Kidney epithelial cell (primary cell): ENCODE measurements at places on chromosomes 11 and 22.
A peak's percentile ranks its signal among the peaks of the same experiment; 100 is the strongest.

DNA sequence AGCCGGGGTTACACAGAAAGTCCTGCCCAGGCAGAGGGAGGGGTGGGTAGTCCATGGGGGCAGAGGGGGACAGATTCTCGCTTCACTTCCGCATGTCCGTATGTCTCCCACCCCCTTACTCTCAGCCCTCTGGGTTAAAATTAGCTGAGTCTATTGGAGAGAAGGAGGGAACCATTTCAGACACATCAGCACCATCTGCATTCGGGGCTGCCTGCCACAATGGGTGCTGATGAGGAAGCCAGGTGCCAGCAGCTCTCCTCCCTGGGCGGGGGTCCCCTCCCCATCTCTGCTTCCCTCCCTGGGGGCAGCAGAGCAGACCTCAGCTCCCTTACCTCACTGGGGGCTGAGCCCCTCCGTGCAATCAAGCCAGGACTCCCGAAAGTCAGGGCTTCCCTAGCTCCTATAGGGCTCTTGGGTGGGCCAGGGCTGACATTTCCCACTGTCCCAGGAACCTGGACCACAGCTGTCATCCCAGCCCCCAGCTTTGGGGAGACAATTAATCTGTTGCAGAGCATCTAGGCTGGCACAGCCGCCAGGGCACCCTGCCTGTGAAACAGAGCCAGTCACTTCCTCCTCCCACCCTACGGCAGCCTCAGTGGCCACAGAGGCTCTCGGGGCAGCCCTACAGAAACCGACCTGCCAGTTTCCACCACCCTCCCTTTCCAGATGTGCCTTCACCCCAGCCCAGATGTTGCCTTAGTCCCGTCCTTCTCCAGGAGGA lies 67.3 kb downstream of the PDE2A start:
- DNase-seq, result no peak

GRCh38 chr11:65891219-65892136 lies 1.0 kb downstream of the CCDC85B start:
- no peak for DNase-seq

- DNase-seq, result no peak
Observed at GRCh38 chr11:68959465-68960293, 21.1 kb downstream of the MRGPRD start.

DNA sequence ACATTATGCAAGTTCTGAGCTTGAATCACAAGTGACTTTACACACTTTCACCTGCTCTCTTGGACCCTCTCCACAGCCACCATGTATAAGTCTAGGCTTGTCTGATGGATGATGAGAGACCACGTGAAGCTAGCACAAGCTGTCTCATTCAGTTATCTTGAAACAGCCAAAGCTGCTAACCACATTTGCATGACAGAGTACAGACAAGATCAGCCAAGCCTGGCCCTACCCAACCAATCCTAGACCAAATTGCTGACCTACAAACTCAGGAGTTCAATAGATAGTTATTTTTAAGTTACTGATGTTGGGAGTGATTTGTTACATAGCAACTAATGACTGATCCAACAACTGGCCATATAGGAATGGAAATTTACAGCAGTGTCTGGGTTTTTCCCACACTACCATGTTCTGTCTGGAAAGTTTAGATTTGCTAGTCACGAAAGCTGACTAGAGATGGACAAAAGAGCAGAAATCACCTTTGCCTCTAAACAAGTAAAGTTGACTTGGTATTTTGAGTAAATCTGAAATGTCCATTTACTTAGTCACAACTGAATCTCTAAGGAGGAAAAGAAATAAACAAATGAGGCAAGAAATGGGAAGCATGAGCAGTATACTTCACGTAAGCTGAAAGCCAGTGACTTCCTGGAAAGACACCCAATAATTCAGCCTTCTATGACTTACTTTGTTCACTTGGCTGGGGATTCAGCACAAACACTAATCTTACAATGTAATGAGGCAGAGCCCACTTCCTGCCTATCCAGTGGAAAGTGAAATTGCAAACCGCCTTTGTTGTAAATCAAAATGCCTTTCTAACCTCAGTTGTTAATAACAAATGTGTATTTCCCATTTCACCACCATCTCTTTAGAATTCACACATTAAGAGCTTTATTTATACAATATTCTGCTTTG lies 101.7 kb downstream of the FAM181B start:
- peak; percentile 19 for DNase-seq

DNA sequence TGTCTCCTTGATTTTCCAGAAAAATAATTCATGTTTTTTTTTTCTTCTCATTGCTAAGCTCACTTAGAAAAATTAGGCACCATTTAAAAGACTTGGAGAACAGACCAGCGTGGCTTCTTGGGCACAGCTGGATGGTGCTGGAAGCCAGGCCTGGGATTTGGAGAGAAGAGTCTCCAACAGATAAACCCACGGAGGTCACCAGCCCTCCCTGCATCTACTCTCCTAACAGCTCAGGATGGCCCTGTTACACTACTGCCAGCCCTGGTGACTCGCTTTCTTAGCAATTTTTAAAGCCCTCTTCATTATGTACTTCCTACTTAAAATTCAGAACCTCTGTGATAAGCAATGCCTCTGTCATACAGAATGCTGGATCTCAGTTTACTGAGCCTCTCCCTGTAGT lies 1.7 kb downstream of the PTH start:
- DNase-seq, result no peak

DNA sequence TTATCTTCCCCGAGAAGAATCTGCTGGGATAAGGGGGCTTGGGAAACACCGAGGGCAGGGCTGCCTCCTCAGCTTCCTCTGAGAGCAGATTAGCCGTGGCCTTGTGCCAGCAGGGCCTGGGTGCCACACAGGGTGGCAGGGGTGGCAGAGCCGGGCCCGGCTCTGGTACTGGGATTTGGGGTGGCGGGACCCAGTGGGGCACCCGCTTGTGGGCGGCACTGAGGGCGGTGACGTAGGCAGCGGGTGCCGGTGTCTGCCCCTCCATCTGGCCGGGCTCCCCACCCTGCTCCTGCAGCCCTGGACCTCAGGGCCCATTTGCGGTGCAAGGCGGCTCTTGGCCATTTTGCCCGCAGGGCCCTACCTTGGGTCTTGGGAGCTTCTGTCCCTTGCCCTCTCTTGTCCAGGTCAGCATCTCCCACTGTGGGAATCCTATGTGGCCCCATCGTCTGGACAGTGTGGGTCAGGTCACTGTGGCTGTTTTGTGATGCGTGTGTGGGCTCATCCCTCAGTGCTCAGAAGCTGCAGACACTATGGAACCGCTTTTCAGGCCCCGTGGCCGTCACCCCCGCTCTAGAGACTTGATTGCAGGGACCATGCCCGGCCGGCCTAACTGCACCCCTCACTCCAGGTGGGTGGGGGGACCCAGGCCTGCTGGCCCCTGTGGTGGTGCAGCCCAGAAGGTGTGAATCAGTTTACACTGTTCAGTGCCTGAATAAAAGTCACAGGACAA lies 29.7 kb upstream of the KRTAP5-6 start:
- no peak for DNase-seq

- DNase-seq, result no peak
Observed at GRCh38 chr11:58980159-58980843, 41.0 kb downstream of the GLYATL1 start.

GRCh38 chr11:94507485-94507884 lies 4.8 kb upstream of the C11orf97 start:
- no peak for DNase-seq

DNA sequence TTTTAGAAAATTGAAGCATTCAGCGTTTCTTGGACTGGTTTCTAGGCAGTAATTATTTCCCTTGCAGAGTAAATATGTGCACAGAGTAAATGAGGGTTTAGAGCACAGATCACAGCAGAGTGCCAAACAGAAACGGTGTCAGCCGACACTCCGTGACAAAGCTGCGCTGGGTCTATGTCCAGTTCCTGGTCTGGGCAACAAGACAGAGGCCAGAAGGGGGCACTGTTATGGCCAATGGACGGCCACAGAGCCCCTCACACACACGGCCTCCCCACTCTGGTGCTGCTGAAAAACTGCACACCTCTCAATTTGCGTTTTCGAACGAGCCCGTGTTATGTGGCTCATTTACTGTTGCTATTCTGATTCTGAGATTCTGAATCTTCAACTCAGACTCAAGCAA lies 180.7 kb downstream of the MPPED1 start:
- DNase-seq, result no peak

GRCh38 chr11:77287136-77287535 lies 14.3 kb downstream of the GDPD4 start:
- no peak for DNase-seq

- no peak for DNase-seq
Observed at GRCh38 chr22:20196094-20196842, 45.4 kb upstream of the CCDC188 start.

DNA sequence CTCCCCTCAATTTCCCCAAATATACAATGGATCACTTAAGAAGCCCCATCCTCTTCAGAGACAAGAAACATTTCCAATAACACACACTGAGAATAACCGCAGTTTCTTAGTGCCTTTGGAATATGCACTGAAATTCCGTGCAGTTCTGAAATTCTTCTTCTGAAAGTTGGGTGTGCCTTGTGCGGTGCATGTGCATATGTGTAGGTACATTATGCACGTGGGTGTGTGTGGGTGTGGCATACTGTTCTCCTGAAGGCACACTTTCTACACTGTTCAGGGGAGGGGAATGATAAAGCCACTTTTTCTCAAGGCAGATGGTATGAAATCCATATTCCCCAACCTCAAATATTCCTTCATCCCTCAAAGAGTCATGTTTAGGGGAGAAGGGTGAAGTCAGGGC lies 1.7 kb downstream of the EXPH5 start:
- DNase-seq, result no peak

DNA sequence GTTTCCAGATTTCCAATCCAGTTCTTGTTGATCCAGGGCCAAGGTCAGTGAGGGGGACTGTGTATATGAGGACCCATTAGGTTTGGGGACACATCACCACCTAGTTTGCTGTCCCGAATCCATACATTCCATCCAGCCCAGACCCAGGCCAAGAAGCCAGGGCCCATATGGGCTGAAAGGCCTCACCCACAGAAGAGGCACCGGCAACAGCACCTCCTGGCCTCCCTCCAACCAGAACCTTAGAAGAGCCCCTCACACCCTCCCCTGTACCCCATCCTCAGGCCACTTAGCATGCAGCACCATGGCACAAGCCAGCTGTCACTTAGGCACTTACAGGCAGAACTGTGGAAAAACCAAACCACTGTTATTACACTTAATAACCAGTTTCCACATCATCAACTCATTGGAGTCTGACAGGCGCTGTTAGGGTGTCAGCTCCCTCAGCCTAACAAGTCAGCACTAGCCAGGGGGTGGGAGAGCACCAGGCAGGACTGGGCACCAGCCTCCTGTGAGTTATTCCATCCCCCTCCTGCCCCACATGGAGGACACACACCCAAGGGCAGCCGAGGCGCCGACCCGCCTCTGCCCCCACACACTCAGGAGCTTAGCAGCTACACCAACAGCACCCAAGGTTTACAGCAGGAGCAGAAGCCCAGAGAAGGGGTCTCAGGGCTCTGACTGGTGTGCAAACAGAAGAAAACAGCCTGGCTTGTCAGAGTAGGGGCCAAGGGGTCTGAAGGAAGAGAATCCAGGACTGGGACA lies 132.0 kb downstream of the BUD13 start:
- no peak for DNase-seq

DNA sequence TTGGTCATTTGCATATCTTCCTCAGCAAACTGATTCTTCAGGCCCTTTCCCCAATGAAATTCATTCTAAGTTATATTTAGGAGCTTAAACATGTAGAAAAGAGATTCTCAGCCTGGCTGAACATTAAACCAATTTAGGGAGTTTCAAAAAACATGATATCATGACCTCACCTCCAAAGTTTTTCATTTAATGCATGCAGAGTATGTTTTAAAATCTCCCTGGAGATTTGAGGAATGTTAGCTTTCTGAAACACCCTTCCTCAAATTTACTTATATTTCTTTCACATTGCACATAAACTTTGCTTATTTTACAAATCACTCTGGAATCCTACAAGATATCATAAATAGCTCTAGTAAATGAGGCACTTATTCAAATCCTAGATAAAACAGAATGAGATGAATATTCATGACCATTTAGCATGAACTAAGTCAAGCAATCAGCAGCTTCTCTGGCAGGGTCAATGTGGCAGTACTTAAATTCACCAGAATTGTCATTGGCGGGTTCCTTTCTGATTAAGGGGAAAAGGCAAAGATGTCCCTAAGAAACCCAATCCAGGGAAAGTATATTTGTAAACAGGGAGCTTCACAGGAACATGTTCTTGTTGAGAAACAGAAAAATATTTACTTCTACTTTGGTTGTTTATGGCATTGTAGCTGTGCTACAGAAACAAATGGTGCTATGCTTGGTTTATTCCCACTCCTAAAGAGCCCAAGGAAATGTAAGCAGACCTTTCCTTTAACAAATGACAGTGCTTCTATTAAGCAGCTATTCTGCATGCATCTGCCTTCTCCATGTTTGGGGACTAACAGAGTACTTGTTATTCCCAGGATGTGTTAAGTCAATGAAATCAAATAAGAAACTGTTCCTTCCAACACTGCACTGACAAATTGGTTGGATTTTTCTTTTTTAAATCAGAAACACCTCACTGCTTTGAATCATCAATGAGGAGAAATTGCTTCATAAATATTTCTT lies 162.3 kb downstream of the C11orf87 start:
- no peak for DNase-seq

DNA sequence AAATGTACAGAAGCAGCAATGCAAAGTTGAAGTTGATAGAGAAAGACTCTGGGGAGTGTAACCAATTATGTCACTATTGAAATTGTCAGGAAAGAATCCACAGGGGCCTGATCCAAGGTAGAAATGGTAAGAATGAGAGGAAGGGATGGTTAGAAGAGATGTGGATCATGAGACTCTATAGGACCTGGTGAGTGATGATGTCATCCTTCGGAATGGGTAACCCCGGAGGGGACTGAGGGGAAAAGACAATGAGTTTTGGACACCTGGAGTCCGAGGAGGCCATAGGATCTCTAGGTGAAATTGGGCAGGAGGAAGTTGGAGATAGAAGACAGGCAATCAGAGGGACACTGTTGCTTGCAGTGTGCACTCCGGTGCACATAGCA lies 6.3 kb upstream of the TIMP3 start:
- DNase-seq, result no peak

GRCh38 chr11:58318532-58318931 lies 40.3 kb downstream of the OR5B17 start:
- no peak for DNase-seq

GRCh38 chr22:49521787-49522224 lies 305.9 kb downstream of the BRD1 start:
- DNase-seq, result no peak

DNA sequence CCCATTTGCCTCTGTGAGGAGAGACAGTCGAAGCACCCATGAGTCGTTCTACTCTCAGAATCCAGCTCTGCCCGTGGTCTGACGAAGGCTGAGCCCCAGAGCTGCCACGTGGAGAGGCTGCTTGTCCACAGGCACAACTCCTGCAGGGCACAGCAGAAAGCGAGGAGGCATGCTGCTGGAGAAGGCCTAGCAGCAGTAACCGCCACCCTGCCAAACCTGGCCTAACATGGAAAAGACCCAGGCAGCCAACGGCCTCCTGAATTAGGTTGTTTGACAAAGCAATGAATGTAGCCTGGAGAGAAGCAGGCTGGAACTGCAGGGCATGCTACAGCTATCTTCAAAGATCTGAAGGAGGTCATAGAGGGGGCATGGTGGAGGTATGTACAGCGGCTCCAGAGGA lies 89.7 kb downstream of the SNX19 start:
- DNase-seq, result no peak
